ENCODE measurements at places on chromosomes 1 and 21. TPM values are rescaled to one million over a fixed set of nuclear protein-coding genes. Genes with fewer than 3 reads are reported as not detected.
A peak's percentile ranks its signal among the peaks of the same experiment; 100 is the strongest.

The CFAP74 gene
- total RNA-seq: not detected

The FAM151A gene
- total RNA-seq: not detected

- DNase-seq: no peak
These were observed 9.5 kb downstream of the STX6 start for GRCh38 chr1:181013144-181013543.

The NECTIN4 gene
- not detected for total RNA-seq

DNA sequence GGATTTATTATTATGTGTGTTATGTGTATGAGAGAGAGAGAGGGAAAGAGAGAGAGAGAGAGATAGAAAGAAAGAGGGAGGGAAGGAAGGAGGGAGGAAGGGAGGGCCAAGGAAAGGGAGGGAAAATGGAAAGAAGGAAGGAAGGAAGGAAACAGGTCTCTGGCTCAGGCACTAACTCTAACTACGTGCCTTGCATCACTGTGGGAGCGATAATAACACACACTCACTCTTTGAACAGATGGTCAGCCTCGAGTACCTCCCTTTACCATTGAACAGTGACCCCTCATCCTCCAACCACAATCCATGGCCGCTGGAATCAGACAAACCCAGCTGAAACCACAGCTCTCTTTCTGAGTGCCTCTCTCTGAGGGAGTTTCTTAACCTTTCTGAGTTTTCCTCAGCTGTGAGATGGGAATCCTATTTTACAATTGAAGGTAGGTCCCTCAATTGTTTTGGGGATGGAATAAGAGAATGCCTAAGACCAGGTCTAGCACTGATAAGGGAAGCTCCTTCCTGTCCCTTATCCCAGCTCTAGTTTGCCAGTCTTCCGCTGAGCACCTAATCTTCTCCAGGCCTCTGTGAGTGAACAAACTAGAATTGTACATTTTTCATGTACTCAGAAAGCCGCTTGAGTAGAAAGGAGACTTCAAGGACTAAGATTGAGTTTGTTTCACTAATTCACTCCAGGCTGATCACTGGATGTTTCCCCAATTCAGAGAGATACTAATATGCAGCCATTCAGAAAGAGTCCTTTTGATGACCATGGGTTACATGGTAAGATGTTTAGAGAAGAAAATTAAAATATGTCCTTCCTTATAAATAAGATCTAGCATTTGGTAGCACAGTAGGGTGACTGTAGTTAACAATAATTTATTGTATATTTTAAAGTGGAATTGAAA, 62.8 kb downstream of the IRF2BP2 start:
- no peak for DNase-seq

The KIAA0040 gene
- 25.4 TPM for total RNA-seq

The LAMC2 gene
- total RNA-seq: 0.21 TPM

GRCh38 chr1:211633524-211633846, 41.9 kb downstream of the NEK2 start:
- DNase-seq: no peak

DNA sequence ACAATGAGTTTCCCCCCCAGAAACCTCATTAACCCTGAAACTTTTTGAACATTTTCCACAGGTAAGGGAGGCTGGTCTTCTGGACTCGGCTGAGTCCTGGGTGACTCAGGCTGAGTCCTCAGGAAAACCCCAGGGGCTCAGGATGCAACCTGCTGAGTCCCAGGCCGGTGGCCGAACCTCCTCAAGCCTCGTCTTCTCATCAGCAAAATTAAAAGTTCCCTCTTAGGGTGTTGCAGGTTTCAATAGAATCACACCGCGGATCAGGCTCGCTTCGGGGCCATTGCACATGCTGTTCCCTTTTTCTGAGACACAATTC, 35.0 kb upstream of the GRHL3 start:
- DNase-seq: no peak

GRCh38 chr1:156746728-156747631, 4.5 kb downstream of the HDGF start:
- peak; percentile 82 for DNase-seq

The PLCH2 gene
- total RNA-seq: 5.1 TPM

DNA sequence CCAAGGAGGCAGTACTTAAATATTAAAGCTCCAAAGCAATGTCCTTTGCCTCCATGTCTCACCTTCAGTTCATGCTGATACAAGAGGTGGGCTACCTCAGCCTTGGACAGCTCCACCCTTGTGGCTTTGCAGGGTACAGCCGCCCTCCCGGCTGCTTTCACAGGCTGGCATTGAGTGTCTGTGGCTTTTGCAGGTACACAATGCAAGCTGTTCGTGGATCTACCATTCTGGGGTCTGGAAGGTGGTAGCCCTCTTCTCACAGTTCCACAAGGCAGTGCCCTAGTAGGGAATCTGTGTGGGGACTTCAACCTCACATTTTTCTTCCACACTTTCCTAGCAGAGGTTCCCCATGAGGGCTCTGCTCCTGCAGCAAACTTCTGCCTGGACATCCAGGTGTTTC, 324.8 kb downstream of the COL11A1 start:
- no peak for DNase-seq

The LYSMD1 gene
- 5.1 TPM for total RNA-seq

DNA sequence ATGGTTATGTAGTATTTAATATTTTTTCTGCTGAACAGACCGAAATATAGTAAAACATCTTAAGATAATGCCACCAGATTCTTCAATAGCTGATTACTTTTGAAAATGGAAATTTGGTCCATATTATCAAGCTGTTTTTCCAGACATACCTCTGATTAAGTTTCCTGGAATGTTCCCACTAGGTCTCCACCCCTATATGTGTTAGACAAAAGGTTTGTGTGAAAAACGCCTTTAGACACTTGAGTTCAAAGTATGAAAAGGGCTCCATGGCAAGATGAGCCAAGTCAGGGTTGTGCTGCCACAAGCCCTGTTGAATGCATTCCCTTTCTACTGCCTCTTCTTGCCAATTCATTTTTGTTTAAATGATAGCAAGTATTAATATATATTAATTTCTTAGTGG, 52.7 kb downstream of the ZBTB17 start:
- DNase-seq: no peak

The RCOR3 gene
- 33.4 TPM for total RNA-seq

- peak; percentile 18 for DNase-seq
These were observed 187.4 kb downstream of the CYYR1 start for GRCh38 chr21:26385721-26386120.

- DNase-seq: no peak
These were observed 11.7 kb downstream of the SOD1 start for GRCh38 chr21:31671146-31671716.

DNA sequence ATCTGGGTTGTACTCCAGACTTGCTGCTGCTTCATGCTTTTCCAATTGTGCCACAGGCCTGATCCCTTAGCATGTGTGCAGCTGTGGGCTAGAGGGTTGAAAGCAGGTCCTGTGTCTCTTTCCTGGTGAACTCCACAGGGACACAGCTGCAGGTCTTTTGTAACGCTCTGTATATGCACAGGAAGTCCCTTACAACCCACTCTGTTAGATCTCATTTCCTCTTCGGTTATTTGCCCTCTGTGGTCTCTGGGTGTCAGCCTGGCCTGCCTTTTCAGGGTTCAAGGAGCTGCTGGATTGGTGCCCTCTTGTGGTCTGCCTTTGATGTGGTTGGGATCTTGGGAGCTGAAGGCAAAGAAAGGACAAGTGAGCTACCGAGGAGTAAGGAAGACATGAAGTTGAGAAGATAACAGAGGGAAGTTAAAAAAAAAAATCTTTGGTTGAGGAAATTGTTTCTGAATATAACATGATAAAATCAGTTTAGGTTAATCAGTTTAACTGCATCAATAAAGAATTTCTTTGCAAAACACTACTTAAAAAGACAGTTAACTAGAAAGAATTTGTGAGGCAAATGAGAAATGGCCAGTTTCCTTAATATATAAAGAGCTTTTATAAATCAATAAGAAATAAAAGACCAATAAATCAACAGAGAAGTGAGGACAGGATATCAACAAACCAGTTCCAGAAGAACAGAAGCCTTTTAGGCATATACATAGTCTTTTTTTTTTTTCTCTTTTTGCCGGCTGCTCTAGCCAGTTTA, 44.1 kb downstream of the UCK2 start:
- peak; percentile 71 for DNase-seq

DNA sequence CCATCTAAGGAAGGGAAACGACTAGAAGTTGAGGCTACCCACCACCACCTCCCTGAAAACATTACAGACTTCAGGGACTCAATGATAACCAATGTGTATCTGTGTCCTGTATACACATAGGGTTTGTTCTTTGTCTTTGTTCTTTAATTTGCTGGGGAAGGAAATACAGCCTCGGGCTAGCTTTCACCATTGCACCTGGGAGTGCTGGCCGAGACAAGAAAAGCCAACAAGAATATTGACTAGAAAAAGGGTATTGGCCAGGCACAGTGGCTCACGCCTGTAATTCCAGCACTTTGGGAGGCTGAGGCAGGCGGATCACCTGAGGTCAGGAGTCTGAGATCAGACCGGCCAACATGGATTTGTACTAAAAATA, 50.4 kb downstream of the MDM4 start:
- no peak for DNase-seq

GRCh38 chr1:240107058-240107684, 15.5 kb downstream of the FMN2 start:
- DNase-seq: no peak

DNA sequence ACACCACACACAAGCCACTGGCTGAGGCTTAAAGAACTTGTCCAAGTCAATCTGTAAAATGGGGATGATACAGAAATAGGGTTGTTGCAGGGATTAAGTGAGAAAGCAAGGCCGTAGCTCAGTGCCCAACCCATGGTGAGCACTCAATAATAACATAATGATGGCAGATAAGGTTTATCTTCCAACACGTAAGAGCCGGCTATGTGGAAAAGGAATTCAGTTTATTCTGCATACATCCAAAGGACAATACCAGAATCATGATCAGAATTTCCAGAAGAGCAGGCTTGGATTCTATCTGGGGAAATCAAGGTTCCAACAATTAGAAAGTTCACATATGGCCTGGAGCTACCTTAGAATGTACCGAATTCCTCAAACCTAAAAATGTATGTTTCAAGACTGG, 4.6 kb downstream of the TMPRSS2 start:
- no peak for DNase-seq

The FNBP1L gene
- total RNA-seq: 1.4 TPM

The FGR gene
- 0.11 TPM for total RNA-seq

The SPTA1 gene
- total RNA-seq: not detected

DNA sequence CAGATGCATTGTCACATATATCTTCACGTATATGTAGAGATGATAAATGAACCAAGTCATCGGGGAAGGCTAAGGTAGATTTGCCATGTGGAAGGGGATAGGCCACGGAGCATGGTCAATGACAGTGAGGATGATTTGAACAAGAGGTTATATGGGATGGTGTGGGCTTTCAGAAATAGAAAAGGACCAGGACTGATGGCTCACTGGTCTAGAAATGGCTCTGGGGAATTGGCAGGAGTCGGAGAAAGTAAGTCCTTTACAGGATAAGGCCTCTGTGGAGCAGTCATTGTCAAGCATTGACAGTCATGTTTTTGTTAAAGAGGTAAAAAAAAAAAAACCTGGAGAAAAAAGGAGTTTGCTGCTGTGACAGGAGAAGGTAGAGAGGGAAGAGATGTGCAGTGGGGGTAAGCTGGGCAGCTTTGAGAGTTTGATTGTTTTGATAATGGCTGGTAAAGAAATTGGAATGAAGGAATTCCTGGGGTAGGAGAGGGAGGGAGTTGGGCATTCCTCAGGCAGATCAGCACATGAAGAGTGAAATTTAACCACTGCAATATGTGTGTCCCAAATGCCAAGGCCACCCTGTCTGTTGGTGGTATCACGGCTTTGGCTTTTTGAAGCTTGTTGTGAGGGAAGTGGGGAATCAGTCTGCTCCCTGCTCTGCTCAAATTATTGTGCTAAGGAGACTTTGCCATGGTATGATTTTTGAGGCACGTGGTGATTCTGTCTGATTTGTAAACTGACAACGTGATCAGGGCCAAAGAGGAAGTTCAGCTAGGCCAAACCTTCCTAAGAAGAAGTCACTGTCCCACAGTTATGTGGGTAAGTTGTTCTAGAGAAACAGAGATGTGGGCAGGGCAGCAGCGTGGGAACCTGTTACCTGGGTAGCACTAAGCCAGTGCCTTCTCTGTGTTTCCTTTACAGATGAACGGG, 26.0 kb downstream of the MACF1 start:
- DNase-seq: peak; percentile 42

All from activated CD4-positive, alpha-beta T cell treated with anti-CD3 and anti-CD28 coated beads for 36 hours (primary cell).